ENCODE measurements at places on chromosomes 5 and 9.

DNA sequence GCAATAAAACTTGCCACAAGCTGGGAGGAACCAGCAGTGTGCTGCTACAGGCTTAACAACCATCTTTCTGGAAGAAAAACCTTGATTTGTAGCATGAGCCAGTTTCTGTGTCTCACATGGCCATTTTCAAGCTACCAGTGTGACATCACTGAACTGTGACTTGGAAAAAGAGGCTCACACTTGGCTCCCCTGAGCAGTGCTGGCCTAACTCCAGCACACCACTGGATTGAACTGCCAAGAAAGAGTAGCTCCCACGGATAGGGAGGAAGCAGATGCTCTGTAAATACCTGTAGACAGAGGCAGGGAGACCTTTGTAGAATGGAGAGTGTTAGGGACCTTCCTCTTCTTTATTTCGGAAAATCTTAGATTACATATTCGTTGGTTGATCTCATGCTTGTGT, 197.9 kb downstream of the SH3GL2 start:
- DNase-seq = peak; percentile 86

GRCh38 chr9:125521462-125522327, 185.3 kb downstream of the MAPKAP1 start:
- DNase-seq = no peak

GRCh38 chr5:64587370-64587769, 81.6 kb downstream of the RGS7BP start:
- no peak for DNase-seq

DNA sequence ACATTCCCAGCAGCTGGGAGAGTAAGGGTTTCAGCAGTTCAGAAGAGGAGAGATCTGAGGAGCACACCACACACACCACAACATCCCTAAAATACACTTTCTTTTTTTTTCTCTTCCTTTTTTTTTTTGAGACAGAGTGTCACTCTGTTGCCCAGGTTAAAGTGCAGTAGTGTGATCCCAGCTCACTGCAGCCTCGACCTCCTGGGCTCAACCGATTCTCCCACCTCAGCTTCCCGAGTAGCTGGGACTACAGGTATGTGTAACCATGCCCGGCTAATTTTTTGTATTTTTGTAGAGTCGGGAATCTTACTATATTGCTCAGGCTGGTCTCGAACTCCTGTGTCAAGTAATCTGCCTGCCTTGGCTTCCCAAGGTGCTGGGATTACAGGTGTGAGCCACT, 9.7 kb upstream of the UBAP1 start:
- no peak for DNase-seq

DNA sequence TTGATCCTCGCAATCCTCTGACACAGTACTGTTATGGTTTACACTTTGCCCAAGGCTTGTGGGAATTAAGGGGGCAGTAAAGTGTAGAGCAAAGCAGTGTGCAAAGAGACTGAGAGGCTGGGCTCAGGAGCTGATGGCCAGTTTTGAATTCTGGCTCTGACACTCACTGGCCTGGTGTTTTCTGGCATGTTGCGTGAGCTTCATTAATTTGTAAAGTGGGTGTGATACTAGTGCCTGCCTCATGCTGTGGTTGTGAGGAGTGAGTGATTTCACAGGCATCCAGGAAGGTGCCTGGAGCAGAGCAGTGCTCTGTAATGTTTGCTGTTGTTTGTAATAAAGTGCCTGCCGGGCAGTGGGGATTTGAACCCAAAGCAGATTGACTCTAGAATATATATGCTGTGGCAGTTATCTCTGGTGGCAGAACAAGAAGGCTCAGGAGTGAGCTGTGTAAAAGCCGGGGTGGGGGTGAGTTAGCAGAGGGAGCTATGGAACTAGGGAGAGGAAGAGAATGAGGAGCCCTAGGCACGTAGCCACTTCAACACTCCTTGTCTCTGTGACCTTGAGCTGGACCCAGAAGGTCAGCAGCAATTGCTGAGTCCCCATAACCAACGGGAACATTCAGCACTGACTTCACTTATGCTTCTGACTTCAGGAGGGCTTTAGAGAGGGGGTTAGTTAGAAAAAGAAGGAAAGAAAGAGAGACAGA, 108.5 kb downstream of the DOCK2 start:
- DNase-seq = no peak

- DNase-seq = peak; percentile 39
Measured at GRCh38 chr9:129714511-129715061, 38.3 kb downstream of the PTGES start.

- no peak for DNase-seq
Measured at GRCh38 chr5:40976836-40977235, 67.5 kb downstream of the C7 start.

DNA sequence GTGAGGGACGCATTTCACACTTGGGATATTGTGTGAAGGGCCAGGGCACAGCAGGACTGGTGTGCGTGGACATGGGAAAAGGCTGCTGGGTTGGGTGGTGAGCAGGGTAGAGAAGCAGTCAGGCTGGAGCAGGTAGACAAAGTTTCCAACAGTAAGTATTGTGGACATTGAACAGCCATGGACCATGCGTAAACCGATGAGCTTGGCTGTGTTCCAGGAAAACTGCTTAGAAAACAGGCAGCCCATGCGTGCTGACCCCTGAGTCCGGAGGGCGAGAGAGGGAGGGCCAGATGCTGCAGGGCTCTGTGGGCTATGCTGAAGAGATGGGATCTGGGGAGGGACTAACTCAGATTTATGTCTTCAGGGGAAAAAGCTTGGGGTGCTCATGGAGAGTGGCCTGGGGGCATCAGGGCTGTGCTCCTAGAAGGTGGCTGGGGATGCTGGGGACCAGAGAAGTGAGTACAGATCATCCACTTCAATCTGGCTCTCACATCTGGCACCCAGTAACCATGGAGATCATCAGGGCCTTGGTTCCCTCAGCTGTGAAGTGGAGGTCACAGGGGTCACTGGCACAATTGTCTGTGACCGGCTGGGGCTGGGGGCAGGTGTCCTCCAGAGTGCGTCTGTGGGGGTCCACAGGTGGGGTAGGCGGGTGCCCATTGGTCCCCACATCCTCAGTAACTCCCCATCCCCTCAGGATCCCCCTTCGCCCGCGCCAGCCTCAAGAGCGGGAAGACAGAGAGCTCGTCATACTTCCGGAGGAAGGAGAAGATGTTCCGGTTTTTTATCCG, 93.3 kb downstream of the CACNA1B start:
- DNase-seq = no peak

- no peak for DNase-seq
Measured at GRCh38 chr9:88173378-88173999, 35.2 kb upstream of the SPATA31C2 start.

DNA sequence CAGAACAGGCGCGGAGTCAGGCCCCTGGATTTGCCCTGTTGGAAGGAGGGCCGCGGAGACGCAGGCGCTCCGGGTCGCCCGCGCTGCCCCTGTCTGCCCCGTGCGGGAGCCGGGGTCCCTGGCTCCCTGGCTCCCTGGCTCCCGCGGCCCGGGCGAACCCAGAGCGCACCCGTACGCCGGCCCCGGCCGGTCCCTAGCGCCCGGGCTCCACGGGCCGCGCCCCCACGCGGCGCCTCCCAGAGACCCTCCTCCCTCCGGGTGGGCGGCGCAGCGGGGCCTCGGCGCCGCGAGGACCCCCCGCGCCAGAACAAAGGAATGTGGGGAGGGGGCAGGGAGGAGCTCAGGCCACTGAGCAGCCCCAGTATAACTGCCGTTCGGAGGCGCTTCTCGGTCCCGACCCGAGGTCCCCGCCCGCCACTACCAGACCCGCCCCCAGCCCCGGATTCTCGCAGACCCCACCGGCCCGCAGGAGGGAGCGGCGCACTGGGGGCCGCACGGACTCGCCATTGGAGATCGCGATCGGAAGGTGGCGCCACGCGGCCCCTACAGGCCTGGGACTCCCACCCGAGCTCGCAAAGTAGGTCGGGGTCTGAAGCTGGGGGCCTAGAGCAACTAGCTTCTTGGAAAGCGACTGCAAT, 2.4 kb downstream of the NFIL3 start:
- peak; percentile 91 for DNase-seq

- DNase-seq = no peak
Measured at GRCh38 chr9:106758911-106759310, 104.1 kb upstream of the ZNF462 start.

DNA sequence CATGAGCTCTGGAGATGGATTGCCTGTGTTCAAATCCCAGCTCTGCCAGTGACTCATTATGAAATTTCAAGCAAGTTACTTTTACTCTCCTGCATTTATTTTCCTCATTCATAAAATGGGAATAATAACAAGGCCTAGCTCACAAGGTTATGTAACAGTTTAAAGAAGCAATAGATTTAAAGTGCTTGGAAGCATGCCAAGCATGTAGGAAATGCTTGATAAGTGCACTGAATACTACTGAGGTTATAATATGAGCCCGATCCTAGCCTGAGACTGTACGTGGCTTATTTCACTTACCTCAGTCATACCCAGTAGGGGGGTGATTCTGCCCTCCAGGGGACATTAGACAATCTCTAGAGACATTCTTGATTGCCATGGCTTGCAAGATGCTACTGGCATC, 734.1 kb upstream of the WWC1 start:
- no peak for DNase-seq

GRCh38 chr9:95724253-95724991, 151.1 kb upstream of the ERCC6L2 start:
- DNase-seq = no peak

- no peak for DNase-seq
Measured at GRCh38 chr5:175286981-175287380, 157.0 kb downstream of the DRD1 start.

DNA sequence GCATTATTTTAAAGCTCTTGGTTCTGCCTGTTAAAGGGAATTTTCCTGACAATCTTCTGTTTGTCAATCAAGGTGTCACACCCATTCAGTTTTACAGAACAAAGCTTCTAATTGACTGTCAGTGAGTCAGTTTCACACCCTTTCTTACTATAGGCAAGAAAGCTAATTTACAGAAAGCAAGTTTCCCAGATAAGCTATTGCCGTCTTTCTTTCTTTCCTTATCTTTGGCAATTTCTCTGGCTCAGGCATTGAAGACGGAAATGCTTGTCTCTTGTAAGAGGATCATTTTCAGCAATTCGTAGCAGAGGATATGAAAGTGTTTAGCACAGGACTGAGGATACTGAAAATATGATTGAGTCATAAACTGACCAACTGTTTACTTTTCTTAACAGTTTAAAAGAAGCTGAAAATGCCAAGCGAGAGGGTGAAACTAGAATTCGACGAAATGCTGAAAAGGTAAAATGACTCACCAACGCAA, 27.0 kb downstream of the SPINK5 start:
- no peak for DNase-seq

DNA sequence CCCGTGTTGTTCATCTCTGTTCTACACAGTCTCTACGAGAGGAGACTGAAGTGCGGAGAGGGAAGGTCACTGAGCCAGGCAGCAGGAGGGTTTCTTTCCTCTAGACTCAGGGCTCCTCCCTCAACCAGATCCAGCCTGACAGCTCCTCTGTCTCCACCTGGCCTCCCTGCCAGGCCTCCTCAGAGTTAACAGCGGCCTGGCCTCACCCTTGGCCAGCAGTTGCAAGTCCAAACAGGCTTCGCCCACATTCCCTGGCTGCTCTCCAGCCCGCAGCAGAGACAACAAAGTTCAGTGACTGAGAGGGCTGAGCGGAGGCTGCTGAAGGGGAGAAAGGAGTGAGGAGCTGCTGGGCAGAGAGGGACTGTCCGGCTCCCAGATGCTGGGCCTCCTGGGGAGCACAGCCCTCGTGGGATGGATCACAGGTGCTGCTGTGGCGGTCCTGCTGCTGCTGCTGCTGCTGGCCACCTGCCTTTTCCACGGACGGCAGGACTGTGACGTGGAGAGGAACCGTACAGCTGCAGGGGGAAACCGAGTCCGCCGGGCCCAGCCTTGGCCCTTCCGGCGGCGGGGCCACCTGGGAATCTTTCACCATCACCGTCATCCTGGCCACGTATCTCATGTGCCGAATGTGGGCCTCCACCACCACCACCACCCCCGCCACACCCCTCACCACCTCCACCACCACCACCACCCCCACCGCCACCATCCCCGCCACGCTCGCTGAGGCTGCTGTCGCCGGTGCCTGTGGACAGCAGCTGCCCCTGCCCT, at the start of gene HRCT1:
Gene HRCT1, plus strand, starts transcription at position 291 of the 768 bp plus-strand sequence. Its CDS starts 86 bp downstream, at position 377.
- DNase-seq = no peak

DNA sequence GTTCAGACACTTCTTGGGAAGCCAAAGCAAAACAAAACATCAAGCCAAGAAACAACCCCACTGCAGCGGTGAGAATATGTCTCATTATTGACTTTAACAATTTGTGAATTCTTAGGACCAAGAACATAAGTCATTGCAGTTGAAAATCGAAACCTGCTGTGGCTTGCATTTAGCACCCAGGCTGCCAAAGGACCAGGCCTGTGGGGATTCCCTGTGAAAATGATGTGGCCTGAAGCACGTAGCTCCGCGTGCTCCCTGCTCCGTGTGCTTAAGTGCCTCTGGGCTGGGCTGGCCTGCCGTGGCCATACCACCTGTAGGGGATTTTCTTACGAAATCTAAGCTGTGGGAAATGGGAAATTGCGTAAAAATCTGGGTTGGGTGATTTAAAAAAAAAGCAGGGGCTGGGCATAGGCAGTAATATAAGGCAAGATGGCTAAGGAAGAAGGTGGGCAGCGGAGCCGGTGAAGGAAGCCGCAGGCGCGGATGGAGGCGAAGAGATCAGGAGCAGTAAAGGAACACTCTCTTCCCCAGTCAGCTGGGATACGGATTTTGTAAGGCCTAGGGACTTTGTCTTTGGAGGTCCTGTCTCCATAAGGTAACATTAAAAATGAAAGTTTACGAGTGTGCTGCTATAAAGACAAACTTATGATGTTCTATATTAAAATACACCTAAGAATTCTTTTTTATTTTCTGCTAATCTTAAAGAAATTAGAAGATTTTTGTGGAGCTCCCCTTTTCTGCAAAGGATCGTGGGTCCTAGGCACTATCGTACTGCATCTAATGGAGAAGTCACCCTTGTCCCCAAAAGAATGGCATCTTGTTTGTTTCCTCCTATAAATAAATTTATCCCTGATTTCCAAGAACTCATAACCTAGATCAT, 189.6 kb upstream of the SEMA6A start:
- DNase-seq = no peak

DNA sequence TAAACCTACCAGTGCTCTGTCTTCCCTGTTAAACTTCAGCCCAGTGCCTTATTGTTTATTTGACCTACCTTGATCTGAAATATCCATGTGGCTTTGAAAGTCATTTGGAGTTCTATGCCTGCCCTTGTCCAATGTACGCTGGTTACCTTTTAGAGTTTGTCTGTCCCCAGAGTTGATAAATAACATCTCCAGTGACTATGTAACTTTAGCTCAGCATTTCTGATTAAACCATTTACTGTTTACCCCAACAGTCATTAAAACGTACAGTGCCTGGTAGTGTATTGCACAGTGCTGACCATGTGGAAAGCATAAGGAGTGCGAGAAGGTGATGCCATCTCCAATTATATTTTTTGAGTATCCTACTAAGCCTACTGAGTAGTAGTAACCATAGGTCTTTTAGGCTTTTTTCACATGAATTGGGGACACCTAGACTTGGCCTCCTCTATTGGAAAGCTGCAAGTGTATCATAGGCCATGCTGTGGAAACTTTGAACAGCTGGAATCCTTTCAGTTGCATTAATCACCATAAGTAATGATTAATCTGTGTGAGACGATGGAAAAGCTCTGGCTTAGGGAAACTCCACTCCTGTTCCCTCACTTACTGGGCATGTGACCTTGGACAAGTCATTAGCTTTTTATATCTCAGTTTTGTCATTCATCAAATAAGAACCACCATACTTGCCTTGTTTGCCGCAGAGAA, 93.5 kb downstream of the MAST4 start:
- no peak for DNase-seq

GRCh38 chr9:21616082-21616778, 134.1 kb upstream of the IFNE start:
- no peak for DNase-seq
